A172 (cell line): ENCODE measurements at places on chromosomes 6 and 20.

GRCh38 chr20:15257569-15257870 is 920.1 kb upstream of the FLRT3 start:
- no peak for DNase-seq

DNA sequence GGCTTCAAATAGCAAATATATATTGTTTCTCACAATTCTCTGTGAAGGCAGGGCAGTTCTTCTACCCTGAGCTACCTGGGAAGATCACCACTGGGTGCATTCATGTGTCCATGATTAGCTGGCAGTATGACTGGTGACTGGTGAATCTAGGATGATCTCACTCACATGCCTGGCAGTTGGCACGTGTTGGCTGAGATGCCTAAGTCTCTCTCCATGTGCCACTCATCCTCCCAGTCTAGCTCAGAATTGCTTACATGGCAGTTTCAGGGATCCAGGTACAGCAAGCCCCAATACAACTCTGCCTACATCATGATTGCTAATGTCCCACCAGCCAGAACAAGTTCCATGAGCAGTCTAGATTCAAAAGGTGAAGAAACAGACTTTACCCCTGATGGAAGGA is 346.8 kb upstream of the CNR1 start:
- no peak for DNase-seq

- DNase-seq: no peak
Measured at GRCh38 chr20:34887023-34887422, 10.6 kb downstream of the ACSS2 start.

DNA sequence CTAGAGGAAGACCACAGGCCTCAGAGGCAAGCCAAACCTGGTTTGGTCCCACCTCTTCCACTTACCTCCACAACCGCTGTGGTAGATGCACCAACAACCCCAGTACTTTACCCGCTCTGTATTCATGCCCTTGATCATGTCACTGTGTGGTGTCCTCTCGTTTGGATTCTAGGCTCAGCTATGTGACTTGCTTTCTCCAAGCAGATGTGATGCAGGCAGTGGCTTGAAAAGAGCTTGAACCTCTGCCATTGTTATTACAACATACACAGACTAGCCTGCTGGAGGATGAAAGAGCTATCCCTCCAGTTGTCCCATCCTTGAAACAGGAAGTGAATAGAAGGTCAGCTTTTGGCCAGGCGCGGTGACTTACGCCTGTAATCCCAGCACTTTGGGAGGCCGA is 147.7 kb downstream of the ZNF217 start:
- DNase-seq: no peak

DNA sequence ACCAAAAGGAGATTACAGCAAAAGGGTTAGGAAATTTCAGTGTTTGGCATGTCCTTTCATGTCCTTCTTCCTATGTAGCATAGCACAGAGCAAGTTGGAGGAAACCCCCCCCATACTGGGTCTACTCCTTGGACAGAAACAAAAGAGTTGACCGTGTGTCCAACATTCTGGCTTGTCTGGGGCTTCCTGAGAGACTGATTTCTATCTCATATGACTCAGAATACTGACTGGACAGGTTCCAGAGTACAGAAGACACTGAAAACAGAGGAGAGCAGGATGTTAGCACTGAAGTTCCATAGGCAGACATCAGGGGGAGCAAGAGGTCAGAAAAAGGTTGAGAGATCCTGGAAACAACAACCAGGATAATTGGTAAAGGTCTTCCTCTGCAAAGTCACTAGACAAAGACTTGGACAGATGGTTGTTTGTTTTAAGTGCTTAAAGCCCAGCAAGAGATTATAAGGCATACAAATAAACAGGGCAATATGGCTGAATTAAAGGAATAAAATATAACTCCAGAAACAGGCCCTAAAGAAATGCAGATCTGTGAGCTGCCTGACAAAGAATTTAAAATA is 48.4 kb downstream of the USP49 start:
- DNase-seq: peak; percentile 90

DNA sequence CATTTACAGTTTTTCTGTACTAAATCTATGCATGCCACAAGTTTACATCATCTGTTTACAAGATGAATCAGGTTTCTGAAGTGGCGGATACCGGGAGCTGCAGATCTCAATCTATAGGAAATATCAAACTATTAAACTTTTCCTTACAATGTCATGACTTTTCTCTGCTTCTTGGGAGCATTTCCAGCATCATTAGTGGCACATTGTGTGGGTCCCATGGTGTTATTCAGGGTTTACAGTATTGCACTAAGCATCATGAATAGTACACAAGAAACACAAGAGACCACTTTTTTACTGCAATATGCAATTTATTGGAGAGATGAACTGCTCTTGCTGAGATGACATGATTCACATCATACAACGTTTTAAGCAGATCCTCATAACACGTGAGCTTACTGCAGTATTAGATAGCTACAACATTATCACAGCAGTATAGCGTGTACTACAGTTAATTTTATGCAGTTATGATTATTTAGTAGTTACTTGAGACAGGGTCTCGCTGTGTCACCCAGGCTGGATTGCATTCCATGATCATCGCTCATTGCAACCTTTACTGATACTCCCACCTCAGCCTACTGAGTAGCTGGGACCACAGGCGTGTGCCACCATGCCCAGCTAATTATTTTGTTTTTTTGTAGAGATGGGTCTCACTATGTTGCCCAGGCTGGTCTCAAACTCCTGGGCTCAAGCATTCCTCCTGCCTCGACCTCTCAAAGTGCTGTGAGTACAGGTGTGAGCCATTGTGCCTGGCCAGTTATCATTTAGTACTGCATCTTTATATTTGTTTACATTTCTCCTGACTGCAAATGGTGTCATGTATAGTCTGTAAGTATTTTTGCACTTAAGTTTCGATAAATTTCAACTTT is 18.4 kb downstream of the BLTP3A start:
- peak; percentile 25 for DNase-seq

DNA sequence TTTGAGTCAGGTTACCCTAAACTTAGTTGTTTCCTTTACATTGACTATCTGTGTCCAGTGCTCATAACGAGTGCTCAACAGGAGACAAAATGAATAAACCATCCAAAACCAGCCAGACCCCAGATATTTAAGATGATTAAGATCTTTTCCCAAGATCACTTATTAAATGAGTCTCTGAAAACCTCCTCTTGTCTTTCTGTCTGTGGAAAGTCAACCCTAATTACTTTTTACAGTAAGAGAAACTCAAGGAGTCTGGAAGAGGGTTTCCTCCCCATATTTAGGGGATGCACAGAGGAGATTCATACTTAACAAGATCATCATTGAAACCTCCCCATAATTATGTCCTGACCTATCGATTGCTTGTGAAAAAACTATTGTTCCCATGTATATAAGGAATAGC is 84.0 kb downstream of the CAP2 start:
- DNase-seq: no peak

DNA sequence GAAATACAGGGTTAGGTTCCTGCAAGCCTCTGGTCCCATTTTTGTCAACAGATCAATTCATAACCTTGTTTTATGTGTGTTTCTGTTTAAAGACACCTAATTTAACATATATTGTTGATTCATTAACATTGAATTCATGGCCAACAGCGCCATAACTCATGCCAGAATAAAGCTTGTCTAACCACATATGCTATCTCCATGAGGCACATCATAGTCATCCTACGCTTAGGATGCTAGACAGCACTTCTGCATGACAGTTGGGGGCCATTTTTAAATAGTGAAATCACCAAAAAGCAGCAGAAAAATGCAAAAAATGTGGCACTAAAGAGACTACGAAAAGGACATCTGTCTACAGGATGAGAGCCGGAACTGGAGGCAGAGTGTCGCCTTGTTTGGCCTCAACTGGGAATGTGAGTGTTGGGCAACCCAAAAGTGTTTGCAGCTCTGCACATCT is 37.9 kb downstream of the TRAM2 start:
- peak; percentile 74 for DNase-seq

DNA sequence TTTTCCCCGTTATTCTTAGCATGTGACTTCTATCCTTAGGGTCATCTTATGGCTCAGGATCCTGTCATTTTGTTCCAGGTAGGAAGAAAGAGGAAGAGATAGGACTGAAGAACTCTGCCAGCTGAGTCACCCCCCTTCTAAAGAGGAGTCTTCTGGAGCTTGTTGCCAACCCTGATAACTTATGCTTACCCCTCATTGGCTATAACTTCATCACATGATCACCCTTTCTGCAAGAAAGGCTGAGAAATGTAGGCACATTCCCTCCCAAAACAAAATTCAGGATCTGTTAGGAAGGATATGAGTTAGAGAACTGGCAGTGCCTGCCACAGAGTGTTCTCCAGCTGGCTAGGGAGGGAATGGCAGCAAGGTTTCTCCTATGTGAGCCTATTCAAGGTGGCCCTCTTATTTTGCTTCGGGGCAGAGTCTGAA is 35.6 kb downstream of the ARFGEF2 start:
- DNase-seq: peak; percentile 29

GRCh38 chr6:1603708-1604107 is 6.0 kb upstream of the FOXC1 start:
- DNase-seq: no peak

DNA sequence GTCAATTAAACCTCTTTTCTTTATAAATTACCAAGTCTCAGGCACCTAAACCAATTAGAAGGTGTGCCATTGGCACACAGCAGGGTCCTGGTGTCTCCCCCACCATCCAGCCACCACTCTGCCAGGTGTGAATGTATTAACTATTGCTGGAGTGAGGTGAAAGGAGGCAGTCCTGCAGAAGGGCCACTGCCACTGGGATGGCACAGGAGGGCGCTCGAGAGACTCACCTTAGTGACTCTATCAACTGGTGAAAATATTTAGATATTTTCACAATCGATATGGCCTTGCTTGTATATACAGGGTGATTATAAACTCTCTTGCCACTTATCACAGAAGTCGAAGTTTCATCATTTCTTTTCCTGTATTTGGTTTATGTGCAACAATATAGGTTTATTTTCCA is 145.6 kb upstream of the ESR1 start:
- no peak for DNase-seq

- DNase-seq: no peak
Measured at GRCh38 chr20:62030834-62031434, 34.7 kb downstream of the TAF4 start.

- DNase-seq: no peak
Measured at GRCh38 chr6:32905078-32905477, 35.8 kb downstream of the HLA-DMB start.
